AML-193 (cell line): ENCODE measurements at places on chromosomes 2 and 18.

DNA sequence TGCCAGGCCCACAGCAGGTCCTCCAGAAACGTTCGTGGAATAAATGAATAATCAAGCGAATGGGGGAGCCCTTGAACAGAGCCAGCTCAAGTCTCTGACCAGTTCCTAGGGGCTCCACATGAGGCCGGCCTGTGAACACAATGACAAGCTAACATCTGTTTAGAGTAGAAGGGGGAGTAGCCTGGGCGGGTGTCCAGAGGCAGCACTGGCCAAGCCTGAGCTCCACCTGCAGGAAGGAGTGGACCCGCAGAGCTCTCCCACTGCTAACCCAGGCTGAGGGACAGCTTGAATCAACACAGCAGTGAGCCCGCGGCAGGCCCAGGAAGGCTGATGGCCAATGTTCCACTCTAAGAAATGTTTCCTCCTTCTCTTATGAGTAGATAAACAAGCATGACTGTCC lies 234.8 kb upstream of the RAB6C start:
- no peak for DNase-seq

GRCh38 chr2:11824901-11825828 lies 78.7 kb downstream of the LPIN1 start:
- no peak for DNase-seq

- DNase-seq: no peak
These were observed 24.1 kb downstream of the TFPI start for GRCh38 chr2:187529977-187530721.

DNA sequence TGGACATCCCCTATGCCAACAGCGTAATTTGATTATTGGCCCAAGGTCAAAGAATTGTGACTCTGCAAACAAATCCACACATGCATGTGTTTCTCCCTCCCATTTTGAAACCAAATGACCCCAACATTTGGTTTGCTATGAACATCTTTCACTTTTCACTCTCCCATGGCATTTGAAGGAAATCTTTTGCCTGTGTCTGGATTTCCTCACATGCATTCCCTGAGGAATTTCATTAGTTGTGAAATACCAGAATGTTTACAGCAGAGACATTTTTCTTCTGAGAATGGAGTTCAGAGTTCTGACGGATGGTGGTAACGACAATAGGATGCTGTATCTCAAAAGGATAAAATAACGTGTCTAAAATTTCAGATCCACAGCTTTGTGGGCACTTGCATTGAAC lies 60.3 kb upstream of the LMAN1 start:
- no peak for DNase-seq

- DNase-seq: no peak
These were observed 25.5 kb downstream of the LRRFIP1 start for GRCh38 chr2:237652854-237653253.

DNA sequence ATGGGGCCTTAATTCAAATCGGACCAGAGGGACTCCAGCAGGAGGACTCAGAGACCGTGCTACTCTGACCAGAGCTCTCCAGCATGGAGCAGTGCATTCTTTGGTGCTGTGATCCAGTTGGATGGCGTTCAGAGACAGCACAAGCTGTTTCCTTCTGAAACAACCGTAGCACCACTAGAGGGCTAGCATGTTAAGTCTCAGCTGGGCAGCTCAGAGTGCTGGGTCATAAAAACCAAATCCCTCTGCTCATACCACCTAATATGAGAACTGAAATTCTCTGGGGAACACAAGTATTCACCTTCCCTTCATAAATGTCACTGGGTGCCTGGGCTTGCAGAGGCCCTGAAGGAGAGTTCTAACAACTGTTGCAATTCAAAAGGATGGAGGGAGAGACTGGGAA lies 97.7 kb upstream of the TFCP2L1 start:
- DNase-seq: no peak

DNA sequence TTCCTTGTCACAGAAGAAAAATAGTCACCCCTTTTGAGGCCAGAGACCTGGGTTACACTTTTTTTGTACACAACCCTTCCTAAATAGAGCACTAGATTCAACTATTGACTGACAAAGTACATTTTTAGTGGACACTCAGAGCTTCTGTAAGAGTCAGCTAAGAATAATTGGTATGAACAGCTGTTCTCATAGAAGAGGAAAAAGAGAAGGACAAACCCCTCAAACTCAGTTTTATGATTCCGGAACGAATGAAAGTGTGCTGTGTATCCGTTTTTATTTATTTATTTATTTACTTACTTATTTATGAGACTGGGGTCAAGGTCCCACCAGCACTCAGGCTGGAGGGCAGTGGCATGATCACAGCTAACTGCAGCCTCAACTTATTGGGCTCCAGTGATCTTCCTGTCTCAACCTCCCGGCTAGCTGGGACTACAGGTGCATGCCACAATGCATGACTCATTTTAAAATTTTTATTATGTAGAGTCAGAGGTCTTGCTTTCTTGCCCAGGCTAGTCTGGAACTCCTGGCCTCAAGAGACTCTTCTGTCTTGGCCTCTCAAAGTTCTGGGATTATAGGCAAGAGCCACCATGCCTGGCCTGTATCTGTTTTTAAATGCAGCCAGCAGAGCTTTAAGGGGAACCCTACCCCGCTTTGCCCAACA lies 36.0 kb upstream of the FZD5 start:
- DNase-seq: no peak

- no peak for DNase-seq
These were observed 270.8 kb downstream of the NYAP2 start for GRCh38 chr2:225670111-225670974.

DNA sequence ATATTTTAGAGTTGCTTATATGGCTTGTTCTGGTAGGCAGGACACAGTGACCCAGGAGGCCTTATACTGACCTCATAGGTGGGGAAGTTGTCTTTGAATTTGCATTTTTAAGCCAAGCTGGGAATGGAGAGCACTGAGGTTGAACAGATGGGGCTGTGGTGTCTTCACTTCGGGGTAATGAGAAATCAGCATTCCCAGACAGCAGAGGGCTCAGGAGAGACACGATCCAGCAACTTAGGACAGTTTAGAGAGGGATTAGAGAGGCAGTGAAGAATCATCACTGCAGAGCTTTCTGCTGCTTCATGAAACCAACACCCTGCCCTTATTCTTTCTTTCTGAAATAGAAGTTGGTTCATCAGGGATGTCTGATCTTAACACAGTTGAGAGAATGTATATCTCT lies 202.4 kb downstream of the TDRD15 start:
- DNase-seq: no peak

GRCh38 chr2:28488858-28489575 lies 6.8 kb upstream of the PLB1 start:
- no peak for DNase-seq

DNA sequence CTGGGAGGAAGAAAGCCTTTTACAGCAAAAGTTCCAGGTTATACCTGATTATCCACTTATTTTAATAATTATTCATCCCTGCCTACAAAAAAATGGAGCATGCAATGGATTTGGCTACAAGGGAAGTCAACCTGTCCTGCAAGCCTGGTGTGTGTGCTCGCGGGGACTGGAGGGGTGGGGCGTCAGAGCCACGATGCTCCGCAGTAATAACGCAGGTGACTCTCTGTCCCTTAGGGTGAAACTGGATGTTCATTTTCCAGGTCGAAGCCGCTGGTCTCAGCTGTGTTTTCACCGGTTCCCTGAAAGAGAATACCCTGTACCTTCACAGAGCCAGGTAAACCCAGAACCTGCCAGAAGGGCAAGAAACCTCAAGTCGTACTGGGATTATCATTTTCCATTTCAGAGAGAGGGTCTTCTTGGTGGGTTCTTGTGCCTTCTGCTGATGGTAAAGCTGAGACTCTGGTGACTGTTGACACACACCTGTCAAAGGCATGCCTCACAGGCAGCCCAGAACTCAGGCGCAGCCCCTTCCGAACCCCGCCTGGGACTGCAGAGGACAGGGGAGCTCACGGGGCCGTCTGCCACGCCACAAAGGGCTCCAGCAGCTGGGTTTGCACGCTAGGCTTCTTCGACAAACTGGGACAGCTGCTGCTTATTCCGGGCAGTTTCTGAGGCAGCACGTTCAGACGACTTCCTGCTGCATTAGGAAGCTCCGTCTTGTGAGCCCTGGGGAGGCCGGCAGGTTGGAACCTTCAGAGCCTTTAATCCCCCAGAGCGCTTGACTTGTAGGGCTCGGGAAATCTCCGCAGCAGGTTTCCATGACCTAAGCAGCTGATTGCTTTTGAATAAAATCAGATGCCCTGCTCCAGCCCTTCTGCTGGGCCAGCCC lies 58.6 kb downstream of the KCNG2 start:
- DNase-seq: no peak

DNA sequence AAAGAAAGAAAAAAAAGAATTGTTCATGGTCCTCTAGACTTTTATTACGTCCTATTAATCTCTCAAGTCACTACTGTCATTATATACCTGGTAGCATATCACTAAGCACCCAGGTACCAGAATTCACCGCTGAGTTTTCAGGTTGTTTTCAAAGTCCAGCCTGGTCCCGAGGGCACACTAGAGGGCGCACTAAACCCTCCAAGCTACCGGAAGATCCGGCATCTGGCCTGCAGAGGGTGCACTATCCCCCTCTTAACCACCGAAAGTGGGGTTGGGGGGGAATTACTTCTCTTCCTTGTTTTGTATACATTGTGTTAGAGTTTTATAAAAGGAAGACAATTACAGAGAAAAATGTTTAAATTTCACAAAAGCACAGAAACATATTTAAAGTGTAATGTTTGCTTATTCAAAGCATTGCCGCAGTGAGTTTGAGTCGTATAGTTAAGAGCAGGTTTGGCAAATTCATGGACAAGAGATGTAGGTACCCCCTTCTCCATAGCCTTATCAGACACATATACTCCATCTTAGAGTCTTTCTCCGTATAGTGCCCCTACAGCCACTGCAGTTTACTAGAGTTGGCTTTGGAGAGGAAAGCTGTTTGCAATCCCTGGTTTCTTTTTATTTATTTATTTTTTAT lies 19.2 kb downstream of the MOGAT1 start:
- peak; percentile 58 for DNase-seq

- no peak for DNase-seq
These were observed 319.5 kb downstream of the ALK start for GRCh38 chr2:29601872-29602271.

DNA sequence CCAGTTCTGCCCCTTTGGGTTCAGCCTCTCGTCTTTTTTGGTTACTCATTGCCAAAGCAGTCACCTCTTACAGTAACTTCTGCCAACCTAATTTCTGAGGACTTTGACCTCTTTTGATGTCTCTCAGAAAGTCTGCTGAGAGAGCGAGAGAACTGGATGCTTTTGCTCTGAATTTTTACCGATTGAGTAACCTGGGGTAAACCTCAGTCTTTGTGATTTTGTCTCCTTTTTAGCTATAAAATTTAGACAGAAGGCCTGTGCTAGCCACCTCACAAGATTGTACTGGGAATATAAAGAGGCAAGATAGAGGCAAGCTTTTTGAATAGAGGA lies 34.8 kb upstream of the IL1R1 start:
- no peak for DNase-seq

DNA sequence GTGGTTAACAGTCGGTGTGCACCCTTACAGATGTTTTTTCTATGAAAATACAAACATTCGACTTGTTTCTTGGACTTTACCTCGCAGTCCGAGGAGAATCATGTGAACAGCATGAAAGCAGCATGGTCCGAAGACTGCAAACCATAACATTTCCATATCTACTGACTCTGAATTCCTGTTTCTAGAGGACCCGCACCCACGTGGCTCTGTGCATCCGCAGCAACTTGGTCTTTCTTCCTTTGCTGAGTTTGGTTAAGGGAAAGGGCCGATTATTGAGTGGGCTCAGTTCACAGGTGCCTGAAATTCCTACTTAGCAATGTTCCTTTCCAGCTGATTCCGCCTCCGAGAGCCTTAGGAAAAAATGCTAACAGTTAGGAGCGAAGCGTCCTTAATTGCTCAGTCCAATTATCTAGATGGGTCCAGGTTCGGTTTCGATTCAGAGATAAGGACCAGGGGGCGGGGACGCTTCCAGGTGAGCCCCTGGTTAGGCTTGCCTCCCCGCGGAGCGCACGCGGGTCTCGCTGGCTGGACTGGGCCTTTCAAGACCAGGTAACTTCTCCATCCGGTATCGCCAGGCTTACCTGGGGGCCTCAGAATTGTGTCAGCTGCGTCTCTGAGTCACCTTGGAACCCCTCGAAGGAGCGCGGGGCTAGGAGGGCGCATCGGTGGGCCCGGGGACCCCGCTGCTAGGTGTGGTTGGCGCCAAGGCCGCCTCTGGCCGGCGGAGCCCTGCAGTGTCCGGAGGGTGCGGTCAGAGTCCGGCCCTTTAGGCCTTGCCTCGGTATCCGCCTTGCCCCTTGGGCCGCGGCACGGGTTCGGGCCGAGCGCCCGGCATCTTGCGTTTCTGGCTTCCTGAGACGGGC lies 1.1 kb upstream of the B3GNT2 start:
- no peak for DNase-seq

GRCh38 chr2:40101131-40101575 lies 322.1 kb upstream of the THUMPD2 start:
- no peak for DNase-seq

DNA sequence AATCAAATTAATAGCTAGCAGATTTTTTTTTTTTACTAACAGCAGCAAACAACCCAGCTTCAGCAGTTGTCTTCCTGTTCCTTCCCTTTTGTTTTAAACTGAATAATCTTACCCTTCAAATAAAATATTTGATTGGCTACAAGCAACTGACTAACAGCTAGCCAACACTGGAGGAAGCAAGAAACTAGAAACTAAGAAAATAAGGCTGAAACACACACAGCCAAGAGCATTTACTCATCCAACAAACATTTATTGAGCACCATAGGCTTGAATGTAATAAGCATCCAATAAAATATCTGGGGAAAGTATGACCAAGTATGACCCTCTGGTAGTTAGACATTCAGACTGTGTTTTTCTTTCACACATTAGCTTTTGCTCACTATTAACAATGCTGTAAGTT lies 189.2 kb downstream of the CD226 start:
- DNase-seq: no peak

GRCh38 chr2:200509235-200509611 lies 645 bp downstream of the KCTD18 start:
- DNase-seq: no peak

DNA sequence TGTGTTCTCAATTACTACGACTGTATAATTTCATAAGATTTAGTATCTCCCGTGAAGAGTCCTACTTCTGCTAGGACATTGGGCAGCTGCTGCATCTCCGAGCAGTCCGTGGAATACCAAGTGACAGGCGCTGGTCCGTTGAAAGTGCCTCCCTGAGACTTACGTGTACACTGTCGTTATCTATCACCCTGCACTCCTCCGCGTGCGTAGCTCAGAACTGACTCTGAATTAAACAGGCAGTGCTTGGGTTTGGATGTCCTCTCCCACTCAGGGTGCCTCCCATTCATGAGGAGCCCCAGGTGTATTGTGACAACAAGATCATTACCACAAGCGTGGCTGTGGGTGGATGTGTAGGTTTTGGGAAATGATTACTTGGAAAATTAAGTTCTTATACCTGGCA lies 148.4 kb downstream of the SH3RF3 start:
- DNase-seq: no peak

GRCh38 chr2:37340637-37341036 lies 3.8 kb upstream of the QPCT start:
- no peak for DNase-seq

GRCh38 chr2:112958428-112959108 lies 19.2 kb upstream of the IL36G start:
- DNase-seq: peak; percentile 54

GRCh38 chr2:98565286-98565860 lies 42.9 kb downstream of the COA5 start:
- no peak for DNase-seq
